Hypothalamus (tissue), 51 donors: ENCODE measurements at places on chromosomes 2 and 18.

GRCh38 chr18:51540562-51540961, 343.1 kb upstream of the MEX3C start:
- no peak for DNase-seq

DNA sequence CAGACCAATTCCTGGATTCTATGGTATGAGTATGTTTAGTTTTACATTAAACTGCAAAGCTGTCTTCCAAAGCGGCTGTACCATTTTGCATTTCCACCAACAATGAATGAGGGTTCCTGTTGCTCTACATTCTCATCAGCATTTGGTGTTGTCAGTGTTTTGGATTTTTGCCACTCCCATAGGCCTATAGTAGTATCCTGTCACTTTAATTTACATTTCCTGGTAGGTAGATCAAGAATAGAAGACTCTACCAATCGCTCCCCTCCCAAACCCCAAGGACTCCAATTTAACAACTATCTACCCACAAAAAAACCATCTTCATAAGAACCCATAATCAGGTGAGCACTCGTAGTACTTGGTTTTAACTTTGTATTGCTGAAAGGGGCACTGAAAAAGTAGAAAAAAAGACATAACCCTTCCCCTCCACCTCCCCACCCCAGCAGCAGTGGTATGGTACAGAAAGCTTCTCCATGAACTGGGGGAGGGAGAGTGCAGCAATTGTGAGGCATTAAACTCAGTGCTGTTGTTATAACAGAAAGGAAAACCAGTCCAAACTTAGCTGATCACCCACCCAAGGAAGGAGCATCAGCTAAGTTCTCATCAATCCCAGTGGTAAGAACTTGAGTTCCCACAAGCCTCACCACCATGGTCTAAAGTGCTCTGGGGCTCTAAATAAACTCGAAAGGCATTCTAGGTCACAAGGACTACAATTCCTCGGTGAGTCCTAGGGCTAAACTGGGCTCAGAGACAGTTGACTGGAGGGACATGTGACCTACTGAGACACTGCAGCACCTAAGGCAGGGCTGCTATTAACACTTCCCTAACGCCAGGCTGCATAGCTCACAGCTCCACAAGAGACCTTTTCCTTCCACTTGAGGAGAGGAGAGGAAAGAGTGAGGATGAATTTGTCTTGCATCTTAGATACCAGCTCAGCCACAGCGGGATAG, 35.5 kb upstream of the CYTIP start:
- DNase-seq = no peak

GRCh38 chr2:842151-842803, 108.4 kb upstream of the SNTG2 start:
- DNase-seq = no peak

DNA sequence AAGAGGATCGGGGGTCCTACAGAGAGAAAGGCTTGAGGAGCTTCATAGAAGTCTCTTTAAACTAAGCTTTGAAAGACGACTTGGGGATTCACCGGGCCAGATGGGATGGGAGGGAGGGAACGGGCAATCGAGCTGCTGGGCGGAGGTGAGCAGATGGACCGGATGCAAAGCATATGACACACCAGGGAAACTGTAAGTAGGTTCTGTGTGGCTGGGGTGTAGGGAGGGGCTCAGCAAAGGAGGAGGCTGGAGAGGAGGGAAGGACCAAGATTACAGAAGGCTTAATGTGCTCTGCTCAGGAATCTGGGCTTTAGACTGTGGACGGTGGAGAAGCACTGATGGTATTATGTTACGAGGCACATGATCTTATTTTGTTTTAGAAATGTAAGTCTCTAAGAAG, 131.5 kb downstream of the MAIP1 start:
- DNase-seq = no peak

DNA sequence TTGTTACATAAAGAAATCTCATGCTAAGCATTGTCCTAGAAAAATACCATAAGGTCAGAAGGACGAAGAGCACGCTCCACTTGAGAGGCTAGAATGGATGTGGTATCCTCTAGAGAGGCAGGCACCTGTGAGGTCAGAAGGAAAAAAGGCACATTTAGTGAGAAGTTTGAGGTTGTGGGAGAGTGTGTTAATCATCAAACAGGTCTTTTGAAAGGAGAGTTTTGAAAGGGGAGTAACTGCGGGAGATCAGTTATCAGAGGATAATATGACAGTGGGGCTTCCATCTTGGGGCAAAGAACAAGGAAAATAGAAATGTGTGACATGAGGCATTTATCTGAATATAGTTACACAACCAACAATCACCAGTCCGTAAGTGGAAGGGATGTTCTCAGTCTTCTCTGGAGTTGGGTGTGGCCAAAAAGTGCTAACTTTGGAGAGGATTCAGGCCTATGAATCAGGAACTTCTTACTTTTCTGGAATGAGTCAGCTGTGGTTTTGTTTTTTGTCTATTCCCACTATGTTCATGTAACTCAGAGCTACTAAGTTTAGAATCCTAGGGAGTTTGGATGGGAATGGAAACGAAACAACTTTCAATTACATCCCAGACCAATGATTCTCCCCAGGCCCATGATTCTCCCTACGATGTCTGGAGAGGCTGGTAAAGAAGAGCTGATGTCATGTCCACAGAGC, 451.4 kb upstream of the ST6GAL2 start:
- no peak for DNase-seq

- DNase-seq = no peak
Measured at GRCh38 chr2:138762533-138762932, 17.7 kb downstream of the NXPH2 start.

DNA sequence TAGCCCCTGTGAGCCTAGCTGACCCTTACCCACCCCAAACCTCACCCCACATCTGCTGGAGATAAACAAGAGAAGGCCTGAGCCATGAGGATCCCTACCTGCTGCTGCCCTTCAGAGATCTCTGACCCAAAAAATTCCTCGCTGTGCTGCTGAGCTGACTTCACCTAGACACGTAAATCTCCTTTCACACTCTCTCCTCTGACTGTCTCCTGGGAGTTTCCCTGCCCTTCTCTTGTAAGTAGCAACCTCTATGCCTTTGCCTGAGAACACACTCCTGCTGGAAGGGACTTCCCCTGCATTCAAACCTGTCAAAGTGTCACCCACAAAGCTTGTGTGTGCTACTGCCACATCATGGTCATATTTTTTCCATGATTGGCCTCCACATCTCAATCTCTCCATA, 134.2 kb upstream of the NOL4 start:
- no peak for DNase-seq

DNA sequence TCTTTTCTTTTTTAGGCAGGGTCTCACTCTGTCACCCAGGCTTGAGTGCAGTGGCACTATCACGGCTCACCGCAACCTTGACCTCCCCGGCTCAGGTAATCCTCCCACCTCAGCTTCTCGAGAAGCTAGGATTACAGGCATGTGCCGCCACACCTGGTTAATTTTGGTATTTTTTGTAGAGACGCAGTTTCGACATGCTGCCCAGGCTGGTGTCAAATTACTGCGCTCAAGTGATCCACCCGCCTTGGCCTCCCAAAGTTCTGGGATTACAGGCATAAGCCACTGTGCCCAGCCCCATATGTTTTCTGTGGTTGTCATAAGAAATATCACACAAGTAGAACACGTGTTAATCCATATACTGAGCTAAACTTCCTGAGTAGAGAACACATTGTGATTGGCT, 14.6 kb downstream of the ENOSF1 start:
- DNase-seq = no peak

DNA sequence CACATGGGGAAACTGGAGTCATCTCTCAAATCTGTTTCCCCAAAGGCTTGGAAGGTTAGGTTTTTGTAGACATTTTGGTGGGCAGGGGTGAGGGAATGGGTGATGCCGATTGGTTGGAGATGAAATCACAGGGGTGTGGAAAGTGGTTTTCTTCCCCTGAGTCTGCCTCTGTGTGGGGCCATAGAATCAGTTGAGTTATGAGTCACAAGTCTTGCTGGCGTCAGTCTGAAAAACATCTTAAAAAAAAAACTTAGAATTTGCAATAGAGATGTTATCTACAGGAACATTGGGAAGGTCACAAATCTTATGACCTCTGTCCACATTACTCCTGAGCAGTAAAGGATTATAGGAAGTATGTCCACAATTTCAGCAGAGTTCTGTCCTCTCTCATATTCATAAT, 314.6 kb downstream of the CNTNAP5 start:
- no peak for DNase-seq

- DNase-seq = no peak
Measured at GRCh38 chr2:20322527-20323300, 27.9 kb downstream of the PUM2 start.

DNA sequence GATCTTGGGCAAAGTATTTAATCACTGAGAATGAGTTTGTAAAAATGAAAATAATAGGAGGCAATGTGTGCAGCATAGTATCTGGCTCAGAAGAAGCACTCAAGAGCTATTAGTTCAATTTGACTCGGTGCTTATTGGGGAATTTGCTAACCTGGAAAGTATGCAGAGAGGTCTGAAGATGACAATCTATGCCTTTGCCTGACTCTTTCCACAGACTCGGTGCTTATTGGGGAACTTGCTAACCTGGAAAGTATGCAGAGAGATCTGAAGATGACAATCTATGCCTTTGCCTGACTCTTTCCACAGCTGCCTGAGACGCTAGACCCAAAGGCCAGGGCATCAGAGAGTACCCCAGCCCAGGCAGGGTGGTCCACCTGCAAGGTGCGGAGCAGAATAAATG, 12.2 kb upstream of the SH3BP4 start:
- no peak for DNase-seq

DNA sequence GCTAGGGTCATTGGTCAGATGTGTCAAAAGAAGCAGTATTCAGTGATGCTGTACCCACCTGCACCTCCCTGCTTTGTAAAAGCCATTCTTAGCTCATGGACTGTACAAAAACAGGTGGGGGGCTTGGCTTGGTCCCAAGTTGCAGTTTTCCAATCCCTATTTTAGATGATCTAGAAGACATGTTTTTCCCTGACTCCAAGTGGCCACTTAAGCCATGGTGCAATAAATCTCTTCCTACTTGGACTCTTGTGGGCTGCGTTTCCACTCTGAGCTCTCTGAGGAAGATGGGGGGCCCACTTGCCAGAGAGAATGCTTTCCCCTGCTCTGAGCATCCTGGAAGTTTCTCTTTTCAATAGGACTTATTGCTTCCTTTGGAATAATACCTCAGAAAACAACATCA, 57.0 kb upstream of the SPP2 start:
- DNase-seq = no peak
